Activated CD4-positive, alpha-beta memory T cell treated with anti-CD3 and anti-CD28 coated beads for 36 hours (primary cell): ENCODE measurements at places on chromosomes 2 and 18.

DNA sequence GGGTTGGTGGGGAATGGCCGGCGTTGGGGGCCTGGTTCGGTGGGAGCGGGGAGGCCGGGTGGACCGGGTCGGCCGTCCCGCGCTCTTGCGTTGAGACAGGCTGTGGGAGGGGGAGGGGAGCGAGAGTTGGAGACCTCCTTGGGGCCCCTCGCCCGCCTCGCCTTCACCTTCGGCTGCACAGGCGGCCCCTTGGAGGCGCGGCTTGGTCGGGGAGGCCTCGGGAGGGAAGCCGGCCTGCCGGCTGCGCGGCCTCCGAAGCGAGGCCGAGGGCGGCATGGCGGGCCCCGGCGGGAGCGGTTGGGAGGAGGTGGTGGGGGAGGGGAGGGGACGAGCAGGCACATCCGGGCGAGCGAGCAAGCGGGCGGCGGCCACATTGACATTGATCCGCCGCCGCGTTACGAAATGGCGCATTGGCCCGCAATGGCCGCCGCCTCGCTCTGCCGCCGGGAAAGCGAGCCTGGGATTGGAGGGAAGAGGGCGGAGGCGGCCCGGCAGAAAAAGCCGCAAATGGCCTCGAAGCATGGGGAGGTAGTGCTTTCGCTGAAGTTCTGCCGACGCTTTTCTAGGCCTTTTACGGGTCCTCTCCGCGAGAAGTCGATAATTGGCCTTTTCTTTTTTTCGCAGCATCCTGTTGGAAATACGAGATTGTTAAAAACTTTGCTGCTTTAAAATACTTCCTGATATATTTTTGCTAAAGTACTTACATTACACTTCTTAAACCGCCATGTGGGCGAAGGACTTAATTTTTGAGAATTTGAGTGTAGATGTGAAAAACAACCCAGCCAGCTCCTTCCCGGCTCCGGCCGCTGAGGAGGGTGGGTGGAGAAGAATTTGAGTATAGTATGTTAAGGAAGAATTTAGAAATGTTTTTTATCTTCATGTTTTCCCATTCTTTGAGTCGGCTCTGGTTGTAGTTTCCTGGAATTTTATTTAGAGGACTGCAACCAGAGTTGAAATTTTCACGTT, 580 bp downstream of the HNRNPA3 start:
- peak; percentile 95 for DNase-seq

GRCh38 chr2:214514704-214515103, 103.8 kb downstream of the VWC2L start:
- DNase-seq = no peak

- no peak for DNase-seq
Observed at GRCh38 chr2:10193851-10194820, 71.6 kb downstream of the RRM2 start.

DNA sequence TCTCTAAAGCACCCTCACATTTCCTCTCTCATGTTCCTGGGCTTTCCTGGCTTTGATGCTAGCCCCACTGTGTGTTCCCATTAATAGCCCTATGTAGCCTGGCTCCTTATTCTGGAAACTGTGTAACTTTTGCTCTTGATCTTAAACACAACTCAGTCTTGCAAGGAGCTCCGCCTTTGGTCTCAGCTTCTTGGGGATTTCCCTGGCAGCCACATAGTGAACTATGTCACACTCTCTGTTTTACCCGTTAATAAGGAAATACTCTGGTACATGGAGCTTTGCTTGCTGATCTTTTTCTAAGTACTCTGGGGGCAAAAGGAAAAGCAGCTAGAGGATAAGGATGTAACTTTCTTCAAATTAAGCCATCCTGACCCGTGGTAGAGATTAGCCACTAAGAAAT, 259.3 kb downstream of the NEDD4L start:
- DNase-seq = peak; percentile 51

GRCh38 chr2:189253836-189254235, 74.3 kb upstream of the COL5A2 start:
- no peak for DNase-seq
